ENCODE measurements at places on chromosomes 16 and 17.
A peak's percentile ranks its signal among the peaks of the same experiment; 100 is the strongest.

- no peak for DNase-seq
These were observed 15.4 kb downstream of the USP6 start for GRCh38 chr17:5131146-5131715.

- no peak for DNase-seq
These were observed 20.0 kb downstream of the CNP start for GRCh38 chr17:41986634-41987033.

DNA sequence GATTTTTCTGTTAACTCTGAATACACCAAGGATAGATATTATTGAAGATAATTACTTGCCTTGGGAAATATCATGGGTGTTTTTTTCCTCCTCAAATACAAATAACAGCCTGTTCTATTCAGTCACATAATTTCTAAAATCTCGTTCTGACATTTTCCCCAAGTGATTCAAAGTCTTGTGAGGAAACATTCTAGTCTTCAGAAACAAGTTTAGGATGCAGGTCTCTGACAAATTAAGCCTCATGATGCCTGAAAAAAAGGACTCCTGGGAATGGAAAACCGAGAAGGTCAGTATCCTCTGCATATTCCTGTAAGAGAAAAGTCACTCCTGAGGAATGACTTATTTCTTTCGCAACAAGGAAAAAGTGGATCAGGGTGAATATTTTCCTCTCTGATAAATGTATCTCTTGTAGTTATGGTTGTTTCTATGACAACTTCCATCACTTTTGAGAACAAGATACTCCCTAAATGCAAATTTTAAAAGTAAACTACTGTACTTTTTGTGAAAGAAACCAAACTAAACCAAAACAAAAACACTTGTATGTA, 384.6 kb downstream of the CNTNAP4 start:
- no peak for DNase-seq

- no peak for DNase-seq
These were observed 491 bp downstream of the TRAP1 start for GRCh38 chr16:3716831-3717234.

DNA sequence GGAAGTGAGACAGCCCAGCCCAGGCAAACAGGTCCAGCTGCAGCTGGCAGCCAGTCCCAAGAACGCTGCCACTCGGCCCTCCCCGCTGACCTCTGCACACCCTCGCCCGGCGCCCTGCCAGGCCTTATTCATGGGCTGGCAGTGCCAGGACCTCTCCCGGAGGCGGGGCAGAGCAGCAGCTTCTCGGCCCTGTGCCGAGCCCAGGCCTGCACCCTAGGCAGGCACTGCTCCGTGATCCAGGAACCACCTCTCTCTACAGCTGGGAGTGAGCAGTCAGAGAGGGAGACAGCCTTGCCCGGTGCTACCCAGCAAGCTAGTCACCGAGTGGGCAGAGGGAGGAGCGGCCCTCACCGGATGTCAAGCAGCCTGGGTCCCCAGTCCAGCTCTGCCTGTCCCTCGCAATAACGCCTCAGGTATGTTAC, 79.9 kb upstream of the CBX4 start:
- DNase-seq: no peak

DNA sequence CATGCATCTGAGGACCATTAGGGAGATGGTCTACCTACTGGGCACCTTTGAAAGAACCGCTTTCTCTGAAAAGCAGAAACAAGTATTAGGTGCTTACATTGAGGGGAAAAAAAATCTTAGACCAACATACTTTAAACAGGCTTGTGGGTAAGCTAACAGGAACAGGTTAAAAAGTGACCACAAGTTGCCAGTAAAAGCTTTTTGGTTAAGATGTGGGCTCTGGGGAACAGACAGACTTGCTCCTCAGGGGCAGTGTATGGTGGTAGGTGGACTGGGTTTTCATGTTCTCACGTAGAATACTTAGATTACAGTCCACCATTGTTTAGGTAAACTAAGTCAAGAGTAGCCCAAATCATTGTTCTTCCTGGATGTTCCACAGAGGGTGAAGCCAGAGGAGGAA, 41.2 kb downstream of the REXO5 start:
- no peak for DNase-seq

GRCh38 chr17:70239391-70239826, 70.1 kb downstream of the KCNJ2 start:
- DNase-seq: no peak

- no peak for DNase-seq
These were observed 3.1 kb upstream of the RGS9 start for GRCh38 chr17:65134035-65134434.

- DNase-seq: no peak
These were observed 462.0 kb downstream of the CDH11 start for GRCh38 chr16:64659866-64660265.

- DNase-seq: no peak
These were observed 92.6 kb upstream of the CBX4 start for GRCh38 chr17:79931817-79932309.

GRCh38 chr16:1030473-1030901, 42.1 kb upstream of the SSTR5 start:
- no peak for DNase-seq

DNA sequence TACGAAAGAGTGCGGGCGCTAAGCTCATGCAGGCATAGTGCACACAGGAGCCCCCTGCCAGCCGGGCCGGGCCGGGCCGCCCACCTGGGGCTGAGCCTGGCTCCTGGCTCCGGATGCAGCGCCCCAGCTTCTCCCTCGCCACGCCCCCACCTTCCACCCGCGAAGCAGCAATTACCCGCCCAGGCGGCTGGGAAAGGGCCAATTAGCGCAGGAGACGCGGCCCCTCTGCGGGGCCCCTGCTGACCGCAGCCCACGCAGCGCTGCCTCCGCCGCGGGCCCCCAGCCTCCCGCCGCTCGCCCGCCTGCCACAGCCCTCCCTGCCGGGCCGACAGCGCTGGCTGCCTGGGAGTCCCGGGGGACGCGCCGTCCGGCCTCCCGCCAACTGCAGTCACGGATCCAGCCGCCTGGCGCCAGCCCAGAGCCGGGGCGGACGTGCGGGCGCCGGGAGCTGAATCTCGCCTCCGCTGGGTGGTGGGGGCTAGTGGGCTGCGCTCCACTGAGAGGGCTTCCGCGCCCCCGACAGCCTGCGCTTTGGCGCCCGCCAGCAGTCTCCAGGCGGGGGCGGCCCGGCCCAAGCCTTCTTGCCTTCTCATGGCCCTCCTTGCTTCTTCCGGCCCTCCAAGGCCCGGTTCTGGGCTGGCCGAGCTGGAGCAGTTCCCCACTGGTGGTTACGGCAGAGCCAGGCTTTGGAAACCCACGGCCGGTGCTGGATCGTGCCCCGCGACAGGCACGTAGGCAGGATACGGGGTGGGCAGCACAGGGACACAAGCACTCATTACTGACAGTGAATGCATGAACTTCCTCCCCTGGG, 14.9 kb upstream of the CBFB start:
- peak; percentile 84 for DNase-seq

GRCh38 chr17:19364699-19365498, 2.4 kb upstream of the B9D1 start:
- DNase-seq: no peak

- no peak for DNase-seq
These were observed 30.4 kb upstream of the DHX8 start for GRCh38 chr17:43453331-43453812.

- no peak for DNase-seq
These were observed 25.3 kb upstream of the KCTD5 start for GRCh38 chr16:2656985-2657384.

DNA sequence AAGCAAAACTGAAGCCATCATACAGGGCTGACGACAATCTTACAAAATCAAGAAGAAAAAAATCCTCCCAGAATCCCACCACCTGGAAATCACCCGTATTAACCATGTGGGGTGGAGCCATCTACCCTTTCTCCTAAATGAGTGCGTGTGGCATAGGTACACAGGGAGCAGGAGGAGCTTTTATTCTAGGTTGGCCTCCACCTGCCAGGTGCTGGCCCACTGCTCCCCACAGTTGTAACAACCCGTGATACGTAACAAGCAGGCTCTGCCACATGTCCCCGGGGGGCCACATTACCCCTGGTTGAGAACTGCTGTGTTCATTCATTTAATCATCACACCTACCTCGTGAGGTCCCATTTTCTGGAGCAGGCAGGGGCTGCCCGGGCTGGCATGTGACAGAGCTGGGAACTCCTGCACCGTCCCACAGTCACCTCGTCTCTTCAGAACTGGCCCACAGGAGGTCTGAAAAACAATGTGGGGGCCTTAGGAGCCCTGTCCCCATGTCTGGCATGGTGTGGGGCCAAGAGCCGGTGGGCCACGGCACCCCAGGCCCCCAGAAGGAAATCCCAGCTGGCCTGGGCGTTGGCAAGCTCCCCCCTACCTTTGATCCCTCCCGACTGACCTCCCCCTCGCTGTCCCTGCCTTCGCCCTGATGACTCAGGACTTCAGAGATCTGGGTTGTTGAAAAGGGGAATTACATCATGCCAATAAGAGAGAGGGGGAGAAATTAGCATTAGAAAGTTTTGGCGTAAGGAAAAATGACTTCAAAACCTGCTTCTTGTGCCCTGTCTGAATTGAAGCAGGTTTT, 12.9 kb downstream of the CMIP start:
- DNase-seq: peak; percentile 29

DNA sequence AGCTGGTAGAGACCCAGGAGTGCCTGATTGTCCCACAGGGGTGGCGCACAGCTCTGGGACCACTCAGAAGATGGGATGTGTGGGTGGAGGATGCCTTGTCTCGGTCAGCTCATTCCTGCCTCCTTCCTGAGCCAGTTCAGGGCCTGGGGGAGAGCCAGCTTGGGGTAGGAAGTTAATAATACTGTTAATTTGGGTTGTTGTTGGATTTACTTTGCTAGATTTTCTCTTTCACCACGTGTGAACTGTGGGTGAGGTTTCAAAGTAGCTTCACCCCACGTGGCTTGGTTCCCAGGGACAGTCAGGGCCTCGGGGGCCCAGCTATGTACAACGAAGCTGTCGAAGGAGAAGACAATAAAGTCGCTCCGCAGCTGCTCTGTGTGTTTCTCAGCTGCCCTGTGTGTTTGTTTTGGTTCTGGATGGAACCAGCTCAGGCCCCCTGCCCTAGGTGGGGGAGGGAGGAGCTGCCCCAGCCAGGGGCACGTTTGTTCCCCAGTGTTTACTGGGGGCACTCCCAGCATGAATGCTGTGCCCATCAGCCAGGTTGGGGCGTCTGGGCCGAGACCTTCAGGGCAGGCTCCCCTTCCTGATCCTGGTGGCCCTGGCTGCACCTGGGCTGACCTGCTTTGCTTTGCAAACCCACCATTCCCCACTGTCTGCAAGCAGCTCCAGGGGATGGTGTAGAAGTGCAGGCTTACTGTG, 2.3 kb downstream of the NUDT16L1 start:
- no peak for DNase-seq

DNA sequence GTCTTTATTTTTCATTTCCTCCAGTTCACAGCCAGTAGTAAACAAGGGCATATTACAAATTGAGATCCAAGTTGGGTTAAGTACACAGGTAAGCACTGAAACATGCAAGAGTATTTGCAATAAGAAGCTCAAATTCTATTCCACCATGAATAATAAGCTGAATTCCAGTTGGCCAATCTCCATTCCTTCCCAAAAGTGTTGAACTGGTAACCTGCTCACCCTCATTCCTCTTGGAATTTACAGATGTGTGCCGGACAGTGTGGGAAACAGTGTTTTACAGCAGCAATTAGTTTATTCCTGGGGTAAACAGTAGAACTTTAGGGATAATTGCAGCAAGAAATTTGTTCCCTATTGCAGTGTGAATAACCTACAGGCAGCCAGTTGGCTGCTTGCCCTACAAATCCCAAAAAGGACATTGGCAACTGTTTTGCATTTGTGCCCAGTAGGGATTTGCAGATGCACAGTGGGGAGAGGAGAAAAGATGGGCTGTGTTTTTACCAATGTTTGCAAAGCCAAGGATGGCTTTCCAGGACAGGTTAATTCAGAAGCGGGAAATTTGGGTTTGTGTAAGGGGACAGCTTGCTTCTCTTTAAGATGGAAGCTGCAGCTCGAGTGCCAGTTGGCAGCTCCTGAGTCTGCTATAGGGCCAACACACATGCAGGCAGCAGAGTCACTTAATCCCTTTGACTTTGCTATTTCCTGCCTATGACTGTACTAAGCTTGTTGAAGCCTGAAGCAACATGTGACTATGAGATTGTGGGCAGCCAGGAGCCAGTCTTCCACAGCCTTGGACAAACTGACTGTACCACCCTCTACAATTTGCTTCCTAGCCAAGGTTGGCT, 318.9 kb downstream of the MAP2K6 start:
- DNase-seq: no peak
